NCI-H1048 (cell line): ENCODE measurements at places on chromosomes 4 and X.

- DNase-seq = no peak
Measured at GRCh38 chrX:27575565-27575964, 14.6 kb upstream of the DCAF8L2 start.

DNA sequence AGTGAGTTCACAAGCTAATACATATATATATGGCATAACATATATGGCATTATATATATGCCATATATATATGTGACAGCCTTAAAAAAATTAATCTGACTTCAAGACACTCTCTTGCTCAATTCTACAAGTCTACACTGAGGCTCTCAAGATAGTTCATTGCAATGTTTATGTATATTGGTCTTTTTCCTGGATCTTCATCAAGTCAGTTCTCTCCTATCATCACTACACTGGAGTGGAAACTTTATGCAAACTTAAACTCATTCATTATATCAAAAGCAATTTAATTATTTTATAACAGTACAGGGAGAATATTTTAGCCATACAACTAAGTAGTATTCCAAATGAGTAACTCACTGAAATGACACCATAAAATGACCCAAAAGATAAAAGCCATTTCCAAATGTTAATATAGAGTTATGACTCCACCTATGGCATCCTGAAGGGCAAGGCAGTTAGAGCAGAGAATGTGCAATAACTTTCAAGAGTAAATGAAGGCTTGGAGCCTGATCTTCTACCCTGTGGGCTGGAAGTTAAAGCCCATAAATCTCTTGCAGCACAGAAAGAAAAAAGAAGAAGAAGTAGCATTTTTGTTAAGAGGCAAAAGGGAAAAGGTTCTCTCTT is 176.3 kb upstream of the SLIT2 start:
- no peak for DNase-seq

DNA sequence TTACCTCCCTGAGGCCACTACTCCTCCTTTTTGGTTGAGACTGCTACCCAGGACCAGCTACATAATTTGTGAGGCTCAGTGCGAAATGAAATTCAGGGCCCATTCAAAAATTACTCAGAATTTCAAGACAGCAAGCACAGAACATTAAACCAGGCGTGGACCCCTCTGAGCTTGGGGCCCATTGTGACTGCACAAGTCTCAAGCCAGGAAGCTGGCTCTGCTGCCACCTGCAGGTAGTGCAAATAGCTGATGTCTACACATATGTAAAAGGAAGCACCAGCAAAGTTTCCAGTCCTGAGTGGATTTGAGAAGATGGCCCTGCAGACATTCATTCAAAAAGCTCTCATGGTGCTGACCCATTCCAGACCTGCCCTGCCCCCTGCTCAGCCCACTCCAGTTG is 213.4 kb upstream of the LNX1 start:
- no peak for DNase-seq

- no peak for DNase-seq
Measured at GRCh38 chrX:44871114-44871645, 1.8 kb upstream of the KDM6A start.

GRCh38 chrX:48474127-48474526 is 1.9 kb upstream of the FTSJ1 start:
- no peak for DNase-seq

- DNase-seq = no peak
Measured at GRCh38 chr4:103425406-103425805, 227.3 kb upstream of the CENPE start.

GRCh38 chr4:52780617-52781354 is 29.6 kb upstream of the ERVMER34-1 start:
- no peak for DNase-seq
